ENCODE measurements at places on chromosomes 5 and 9.

DNA sequence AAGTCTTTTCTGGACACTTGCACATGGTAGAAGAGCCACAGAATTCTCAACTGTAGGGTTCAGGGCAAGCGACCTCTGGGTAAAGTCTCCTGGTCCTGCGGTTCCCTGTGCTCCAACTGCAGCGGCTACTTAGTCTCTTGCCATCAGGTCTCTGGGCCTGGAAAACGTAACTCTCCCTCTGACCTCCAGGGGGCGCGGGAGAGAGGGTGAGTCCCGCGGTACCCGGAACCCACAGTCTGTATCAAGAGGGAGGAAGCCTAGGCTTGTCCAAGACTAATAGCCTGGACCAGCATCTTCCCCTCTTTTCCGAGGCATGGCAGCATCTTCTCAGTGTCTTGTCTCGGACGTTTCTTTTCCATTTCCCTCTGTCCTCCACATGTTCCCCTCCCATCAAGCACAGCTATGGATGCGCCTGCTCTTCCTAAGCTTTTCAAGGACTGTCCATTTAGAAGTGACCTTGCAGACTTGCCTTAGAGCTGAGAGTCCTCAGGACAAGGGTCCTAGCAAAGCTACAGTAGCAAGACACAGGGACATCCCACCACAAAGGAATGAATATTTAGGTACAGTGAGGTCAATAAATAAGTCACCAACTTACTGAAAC lies 59.3 kb downstream of the FSTL4 start:
- DNase-seq, result peak; percentile 69

- no peak for DNase-seq
These were observed 96.3 kb downstream of the TRIO start for GRCh38 chr5:14239404-14239803.

GRCh38 chr9:1929722-1930244 lies 85.4 kb upstream of the SMARCA2 start:
- DNase-seq, result no peak

- DNase-seq, result no peak
These were observed 291.0 kb upstream of the SEMA6A start for GRCh38 chr5:116865651-116866050.

GRCh38 chr9:11023201-11023600 lies 410.4 kb upstream of the PTPRD start:
- DNase-seq, result no peak

DNA sequence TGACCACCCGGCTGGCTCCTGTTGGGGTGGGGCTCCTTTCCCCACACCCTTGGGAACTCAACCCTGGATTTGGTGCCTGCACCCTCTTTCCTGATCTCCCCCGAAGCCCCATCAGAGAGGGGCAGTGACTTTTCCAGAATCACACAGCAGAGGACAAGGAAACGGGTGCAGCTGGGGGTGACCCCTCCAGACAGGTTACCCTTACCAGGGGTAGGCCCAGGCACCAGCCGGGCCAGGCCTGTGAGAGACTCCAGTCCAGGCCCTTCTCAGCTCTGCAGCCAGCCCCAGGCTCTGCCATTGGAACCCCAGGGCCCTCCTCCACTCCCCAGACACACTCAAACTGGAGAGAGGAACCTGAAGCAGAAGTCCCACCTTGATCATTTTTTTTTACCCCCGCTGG lies 19.0 kb upstream of the PHYHD1 start:
- no peak for DNase-seq

DNA sequence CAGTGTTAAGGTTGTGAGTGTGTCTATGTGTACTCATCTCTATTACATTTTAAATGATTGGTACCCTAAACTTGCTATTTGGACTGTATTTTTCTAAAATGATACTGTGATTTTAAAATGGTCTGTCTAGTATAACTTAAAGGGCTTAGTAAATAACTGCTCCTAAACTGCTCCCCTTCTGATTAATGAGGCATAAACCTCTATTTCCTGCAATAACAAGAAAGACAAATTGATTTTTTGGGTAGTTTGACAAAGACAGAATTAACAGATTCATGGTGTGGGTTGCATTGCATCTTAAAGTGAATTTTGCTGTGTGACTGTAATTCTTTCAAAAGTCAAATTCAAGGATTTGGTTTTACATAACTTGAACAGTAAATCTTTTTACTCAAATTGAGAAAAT lies 8.1 kb upstream of the LRRTM2 start:
- DNase-seq, result no peak

DNA sequence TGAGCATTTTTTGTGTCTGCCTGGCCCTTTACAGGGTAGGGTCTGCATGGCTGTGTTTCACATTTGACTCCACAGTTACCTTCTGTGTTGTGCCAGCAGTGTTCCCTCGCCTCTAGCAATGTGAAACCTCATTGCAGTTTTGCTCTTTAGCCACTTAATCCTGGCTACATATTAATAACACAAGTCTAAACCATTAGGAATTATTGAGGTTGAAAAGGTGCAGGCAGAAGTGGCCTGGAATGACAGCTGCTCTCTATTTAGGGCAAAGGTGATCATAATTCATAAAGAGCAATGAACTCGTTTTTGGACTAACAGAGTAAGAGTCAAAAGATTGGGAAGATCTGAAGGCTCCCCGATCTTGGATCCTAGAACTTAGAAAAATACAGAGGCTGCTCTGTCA lies 176.7 kb upstream of the RAD23B start:
- no peak for DNase-seq
